Fibroblast of skin of left biceps (primary cell): ENCODE measurements at places on chromosomes 3 and 15.

GRCh38 chr15:26773067-26773877 is 406 bp upstream of the GABRB3 start:
- DNase-seq = no peak

DNA sequence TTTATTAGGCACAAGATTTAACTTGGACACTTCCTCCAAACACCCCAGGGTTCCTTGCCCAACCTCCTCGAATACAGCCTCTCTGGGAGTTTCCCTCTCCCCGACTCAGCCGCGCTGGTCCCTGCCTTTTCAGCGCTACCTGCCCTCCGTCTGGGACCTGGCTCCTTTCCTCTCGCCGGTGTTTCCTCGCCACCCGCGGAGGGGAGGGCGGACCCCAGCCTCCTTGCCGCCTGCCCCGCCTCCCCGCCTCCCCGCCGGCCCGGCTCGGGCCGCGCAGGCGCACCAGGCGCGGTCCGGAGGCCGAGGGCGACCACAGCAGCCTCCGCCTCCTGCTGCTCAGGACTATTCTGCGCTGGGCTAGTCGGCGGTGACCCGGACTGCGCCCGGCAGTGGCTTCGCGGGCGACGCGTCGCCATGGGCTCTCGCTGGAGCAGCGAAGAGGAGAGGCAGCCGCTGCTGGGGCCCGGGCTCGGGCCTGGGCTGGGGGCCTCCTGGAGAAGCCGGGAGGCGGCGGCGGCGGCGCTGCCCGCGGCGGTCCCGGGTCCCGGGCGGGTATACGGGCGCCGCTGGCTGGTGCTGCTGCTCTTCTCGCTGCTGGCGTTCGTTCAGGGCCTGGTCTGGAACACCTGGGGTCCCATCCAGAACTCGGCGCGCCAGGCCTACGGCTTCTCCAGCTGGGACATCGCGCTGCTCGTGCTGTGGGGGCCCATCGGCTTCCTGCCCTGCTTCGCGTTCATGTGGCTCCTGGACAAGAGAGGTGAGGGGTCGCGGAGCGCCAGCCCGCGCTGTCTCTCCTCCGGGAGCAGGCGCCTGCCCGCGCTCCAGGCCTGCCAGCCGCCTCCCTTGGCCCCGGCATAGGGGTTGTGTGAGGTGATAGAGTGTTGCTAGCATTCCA is at the start of gene SLC49A4:
Gene SLC49A4 (plus strand): TSS at position 291 of the 895 bp plus-strand sequence. CDS start 124 bp downstream, at position 415.
- no peak for DNase-seq

GRCh38 chr3:129460155-129460554 is 20.1 kb downstream of the IFT122 start:
- DNase-seq = no peak

DNA sequence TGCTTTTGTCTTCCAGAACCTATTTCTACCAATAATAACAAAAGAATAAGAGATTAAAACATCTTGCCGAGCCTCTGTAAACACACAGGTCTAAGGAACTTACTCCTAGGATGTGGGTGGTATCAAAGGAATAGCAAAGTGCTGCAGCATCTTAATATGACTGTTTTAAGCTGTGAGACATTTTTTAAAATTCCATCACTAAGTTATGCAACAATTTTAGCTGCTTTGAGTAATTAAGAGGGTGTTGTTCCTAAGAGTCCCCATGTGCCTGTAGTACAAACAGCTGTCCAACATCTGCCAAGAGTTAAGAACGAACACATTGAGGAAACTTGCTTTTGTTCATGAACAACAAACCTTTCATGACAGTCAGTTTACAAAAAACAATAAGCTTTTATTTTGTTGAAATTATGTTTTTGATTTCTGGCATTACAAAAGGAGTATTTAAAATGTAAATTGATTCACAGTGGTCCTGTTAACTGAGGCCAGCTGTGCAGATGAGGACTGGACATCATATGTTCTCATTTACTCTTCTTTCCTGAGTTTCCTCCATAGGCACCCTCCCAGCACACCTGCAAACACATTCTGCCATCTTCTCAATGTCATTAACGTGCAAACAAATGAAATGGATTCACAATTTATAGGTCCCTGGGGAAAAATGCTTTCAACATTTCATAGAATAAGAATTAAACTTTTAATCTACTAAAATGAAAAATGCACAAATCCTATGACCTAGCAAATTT is 337.3 kb upstream of the ARHGEF26 start:
- no peak for DNase-seq

GRCh38 chr3:15520804-15521572 is 518 bp downstream of the COLQ start:
- no peak for DNase-seq
